Right ventricle myocardium inferior (tissue), 1 donor: ENCODE measurements at places on chromosomes 16 and 17. TPM values are rescaled to one million over a fixed set of nuclear protein-coding genes. Genes with fewer than 3 reads are reported as not detected.

- DNase-seq: no peak
Measured at GRCh38 chr16:28837672-28838557, 8.2 kb downstream of the TUFM start.

GRCh38 chr16:30760001-30760559 is 1.8 kb downstream of the CFAP119 start:
- no peak for DNase-seq

DNA sequence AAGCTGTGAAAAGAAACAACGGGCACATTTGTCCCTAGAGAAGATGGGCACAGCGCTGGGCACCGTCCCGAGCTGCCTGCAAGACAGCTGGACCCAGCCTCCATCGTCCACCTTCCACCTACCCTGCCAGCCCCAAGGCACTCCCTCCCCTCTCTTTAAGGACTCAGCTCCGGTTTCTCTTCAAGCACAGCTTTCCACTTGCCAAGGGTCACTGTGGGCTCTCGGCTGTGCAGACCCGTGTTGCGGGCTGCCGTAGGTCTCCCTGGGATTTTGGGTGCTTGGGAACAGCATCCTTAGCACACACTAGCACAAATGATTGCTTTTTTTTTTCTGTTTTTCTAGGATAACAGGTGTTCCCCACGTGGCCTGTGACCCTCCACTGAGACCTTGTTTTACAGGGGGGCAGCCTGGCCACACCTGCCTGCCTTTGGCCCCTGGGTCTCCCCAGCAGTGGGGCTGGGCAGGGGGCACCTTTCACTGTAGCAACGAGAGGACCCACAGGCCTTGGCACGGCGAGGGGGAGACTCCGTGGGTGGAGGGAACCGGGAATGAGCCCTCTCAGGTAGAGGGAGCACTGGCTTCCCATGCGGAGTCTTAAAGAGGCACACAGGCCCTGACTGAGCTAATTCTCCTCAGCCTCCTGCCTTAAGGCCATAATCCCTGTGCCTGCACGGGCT is 1.4 kb downstream of the CHMP6 start:
- DNase-seq: no peak

DNA sequence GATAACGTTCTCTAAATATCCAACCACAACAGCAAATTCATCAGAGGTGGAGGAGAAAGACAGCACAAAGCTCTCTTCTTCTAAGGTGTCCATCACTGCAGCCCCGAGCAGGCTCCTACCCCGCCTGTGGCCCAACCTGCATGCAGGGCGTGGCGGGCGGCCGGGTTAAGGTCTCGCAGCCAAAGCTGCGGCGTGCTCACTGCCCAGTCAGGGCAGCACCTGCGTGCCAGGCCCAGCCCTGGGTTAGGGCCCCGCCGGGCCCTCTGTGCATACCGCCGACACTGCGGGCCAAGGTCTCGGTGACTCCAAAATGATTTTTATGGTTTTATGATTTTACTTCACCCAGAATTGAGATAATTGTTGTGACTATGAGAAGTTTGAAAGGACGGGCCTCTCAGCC is 57.8 kb downstream of the FOXK2 start:
- no peak for DNase-seq

- no peak for DNase-seq
Measured at GRCh38 chr17:82386881-82387704, 15.5 kb downstream of the UTS2R start.

GRCh38 chr16:1800701-1801100 is 7.2 kb upstream of the IGFALS start:
- no peak for DNase-seq

- no peak for DNase-seq
Measured at GRCh38 chr17:45052052-45052772, 780 bp upstream of the DCAKD start.

DNA sequence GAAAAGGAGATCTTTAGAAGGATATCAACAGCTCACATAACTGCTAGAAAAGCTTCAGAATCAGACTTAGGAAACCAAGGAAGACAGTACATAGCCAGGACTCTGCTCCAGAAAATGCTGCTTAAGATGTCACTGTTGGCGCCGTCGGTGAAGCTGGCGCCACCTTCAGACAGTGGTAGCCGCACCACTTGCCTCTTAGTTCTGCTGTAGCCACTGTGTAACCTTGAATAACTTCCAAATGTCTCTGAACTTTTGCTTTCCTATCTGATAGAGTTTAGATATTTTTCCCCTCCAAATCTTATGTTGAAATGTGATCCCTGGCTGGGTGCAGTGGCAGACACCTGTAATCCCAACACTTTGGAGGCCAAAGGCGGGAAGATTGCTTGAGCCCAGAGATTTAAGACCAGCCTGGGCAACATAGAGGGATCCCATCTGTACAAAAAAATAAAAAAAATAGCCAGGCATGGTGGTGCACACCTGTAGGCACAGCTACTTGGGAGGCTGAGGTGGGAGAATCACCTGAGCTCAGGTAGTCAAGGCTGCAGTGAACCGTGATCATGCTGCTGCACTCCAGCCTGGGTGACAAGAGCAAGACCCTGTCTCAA is 6.3 kb upstream of the USP31 start:
- DNase-seq: no peak

GRCh38 chr16:19348578-19349315 is 63.2 kb downstream of the CLEC19A start:
- no peak for DNase-seq

- DNase-seq: no peak
Measured at GRCh38 chr16:76464955-76465620, 187.9 kb downstream of the CNTNAP4 start.

- DNase-seq: no peak
Measured at GRCh38 chr17:73498886-73499554, 145.2 kb downstream of the SDK2 start.

DNA sequence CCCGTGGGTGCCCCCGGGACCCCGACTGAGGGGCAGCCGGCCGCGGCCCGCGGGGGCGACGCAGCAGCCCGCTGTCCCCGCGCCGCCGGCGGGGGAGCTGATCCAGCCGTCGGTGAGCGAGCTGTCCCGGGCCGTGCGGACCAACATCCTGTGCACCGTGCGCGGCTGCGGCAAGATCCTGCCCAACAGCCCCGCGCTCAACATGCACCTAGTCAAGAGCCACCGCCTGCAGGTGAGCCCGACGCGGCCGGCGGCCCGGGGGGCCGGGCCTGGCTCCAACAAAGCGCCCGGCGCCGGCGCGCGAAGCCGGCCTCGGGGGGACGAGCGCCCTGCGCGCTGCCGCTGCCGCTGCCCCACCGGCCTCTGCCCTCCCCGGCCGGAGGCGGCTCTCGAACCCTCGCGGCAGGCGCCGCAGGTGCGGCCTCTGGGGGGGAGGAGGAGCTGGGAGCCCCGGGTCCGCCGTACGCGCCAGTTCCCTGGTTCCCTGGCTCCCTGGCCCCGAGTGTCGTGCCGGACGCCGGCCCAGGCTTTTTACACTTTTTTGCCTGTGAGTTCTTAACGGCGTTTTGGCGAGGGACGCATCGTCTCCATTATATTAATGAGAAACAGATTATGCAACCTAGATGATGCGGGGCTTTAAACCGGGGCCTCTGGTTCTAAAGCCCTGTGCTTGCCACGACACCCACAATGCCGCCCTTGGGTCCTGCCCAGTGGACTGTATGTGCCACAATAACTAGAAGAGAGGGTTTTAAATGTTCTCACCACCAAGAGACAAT is 521 bp downstream of the ATMIN start:
- DNase-seq: peak; percentile 75

- DNase-seq: no peak
Measured at GRCh38 chr17:63190821-63191370, 224.9 kb downstream of the TANC2 start.

GRCh38 chr17:38852771-38853291 is 690 bp downstream of the RPL23 start:
- DNase-seq: no peak

- DNase-seq: no peak
Measured at GRCh38 chr17:40516581-40517285, 15.3 kb upstream of the TNS4 start.

- DNase-seq: no peak
Measured at GRCh38 chr17:8138374-8138671, 13.9 kb downstream of the PER1 start.

GRCh38 chr16:11655655-11656054 is 12.6 kb upstream of the SNN start:
- DNase-seq: no peak

GRCh38 chr17:65314212-65314611 is 177.0 kb downstream of the RGS9 start:
- DNase-seq: no peak

DNA sequence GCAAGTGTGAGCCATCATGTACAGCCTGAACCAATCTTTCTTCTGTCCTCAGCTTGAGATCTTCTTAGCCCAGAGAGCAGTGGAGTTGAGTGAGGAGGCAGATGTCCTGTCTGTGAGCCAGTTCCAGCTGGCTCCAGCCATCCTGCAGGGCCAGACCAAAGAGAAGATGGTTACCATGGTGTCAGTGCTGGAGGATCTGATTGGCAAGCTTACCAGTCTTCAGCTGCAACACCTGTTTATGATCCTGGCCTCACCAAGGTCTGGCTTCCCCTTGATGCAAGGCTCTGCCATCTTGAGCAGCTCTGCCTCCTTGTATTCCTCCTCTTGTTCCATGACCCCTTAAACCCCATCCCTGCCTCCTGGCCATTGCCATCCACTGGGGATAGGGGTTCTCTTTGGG is 9.6 kb downstream of the CDK5RAP3 start:
- DNase-seq: no peak

- peak; percentile 82 for DNase-seq
Measured at GRCh38 chr16:85291302-85292148, 179.3 kb upstream of the CIBAR2 start.

- DNase-seq: no peak
Measured at GRCh38 chr17:54972406-54973138, 4.0 kb downstream of the STXBP4 start.

- no peak for DNase-seq
Measured at GRCh38 chr16:19595043-19595767, 39.7 kb downstream of the VPS35L start.

- DNase-seq: no peak
Measured at GRCh38 chr17:12738624-12739023, 50.7 kb upstream of the ARHGAP44 start.

DNA sequence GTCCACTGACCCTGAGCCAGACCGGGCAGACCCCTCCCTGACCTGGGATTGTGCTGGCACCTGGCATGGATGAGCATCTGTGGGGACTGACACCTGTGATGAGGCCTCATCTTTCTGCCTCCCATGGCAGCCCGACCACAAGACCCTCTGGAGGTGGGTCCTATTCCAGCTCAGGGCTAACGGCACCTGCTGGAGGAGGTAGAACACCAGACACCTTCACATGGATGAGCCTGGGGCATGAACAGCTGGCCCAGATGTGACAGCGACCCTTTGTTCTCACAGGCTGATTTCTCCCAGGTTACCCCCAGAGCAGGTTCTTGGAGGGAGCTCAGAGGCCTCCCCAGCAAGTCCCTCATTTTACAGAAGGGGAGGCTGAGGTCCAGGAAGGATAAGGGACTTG is 46.4 kb upstream of the PIK3R6 start:
- DNase-seq: no peak

GRCh38 chr17:68057531-68057952 is 22.0 kb downstream of the KPNA2 start:
- DNase-seq: no peak

PRDM7 gene
- not detected for total RNA-seq

FLII gene
- 299 TPM for total RNA-seq

LDHD gene
- total RNA-seq: 71.8 TPM

ELMO3 gene
- total RNA-seq: 0.89 TPM

PRR35 gene
- not detected for total RNA-seq

ATP5PD gene
- 863 TPM for total RNA-seq

TBC1D3K gene
- total RNA-seq: not detected

NR1D1 gene
- 24.9 TPM for total RNA-seq

TNFSF13 gene
- total RNA-seq: 13.5 TPM

ADCY9 gene
- total RNA-seq: 48.2 TPM

SCN4A gene
- 0.32 TPM for total RNA-seq

HSD17B1 gene
- 1.4 TPM for total RNA-seq

CHST5 gene
- total RNA-seq: 0.27 TPM

SLFN12L gene
- 0.32 TPM for total RNA-seq

KRTAP1-1 gene
- total RNA-seq: not detected
